Brain pericyte (primary cell): ENCODE measurements at places on chromosomes 5 and 9.
A peak's percentile ranks its signal among the peaks of the same experiment; 100 is the strongest.

- DNase-seq: no peak
Observed at GRCh38 chr9:121485623-121486022, 14.0 kb downstream of the GGTA1 start.

GRCh38 chr5:96177303-96177869 lies 215.7 kb upstream of the ELL2 start:
- DNase-seq: no peak

DNA sequence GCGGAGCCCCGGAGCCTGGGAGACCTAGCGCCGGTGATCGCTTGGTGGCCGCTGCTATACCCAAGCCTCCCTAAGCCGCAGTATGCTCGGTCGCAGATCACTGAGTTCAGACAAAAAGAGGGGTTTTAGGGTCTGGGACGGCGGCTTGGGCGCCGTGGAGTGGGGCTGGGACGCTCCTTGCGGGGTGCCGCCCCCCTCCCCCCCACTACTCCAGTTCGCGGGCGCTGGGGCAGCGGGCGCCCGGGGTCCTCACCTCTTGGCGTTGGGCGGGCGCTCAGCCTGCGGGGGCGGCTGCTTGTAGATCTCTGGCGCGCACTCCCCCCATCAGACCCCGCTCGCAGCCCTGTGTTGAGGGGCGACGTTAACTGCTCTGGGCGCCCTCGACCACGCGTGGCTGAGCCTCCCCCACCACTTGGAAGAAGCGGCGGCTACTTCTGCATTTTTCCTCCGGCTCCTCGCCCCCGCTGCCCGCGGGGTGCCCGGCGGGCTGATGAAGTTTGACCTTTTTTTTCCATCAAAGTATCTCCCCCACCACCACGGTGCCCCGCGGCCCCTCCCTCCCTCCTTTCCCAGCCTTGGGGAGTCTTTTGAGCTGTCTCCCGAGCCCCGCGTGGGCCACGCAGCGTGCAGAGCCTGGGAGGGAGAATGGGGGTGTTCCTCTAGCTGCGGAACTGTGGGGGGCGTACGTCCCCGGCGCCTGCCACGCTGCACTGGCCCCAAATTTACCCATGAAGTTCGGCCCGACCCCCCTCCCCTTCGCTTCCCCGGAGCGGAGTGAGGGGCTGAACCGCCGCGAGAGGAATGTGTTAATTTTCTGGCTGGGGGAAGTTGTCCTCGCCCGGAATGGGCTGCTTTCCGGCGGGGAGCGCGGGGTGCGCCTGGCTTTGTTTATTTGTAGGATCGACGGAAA lies 1.2 kb downstream of the CXXC5 start:
- no peak for DNase-seq

DNA sequence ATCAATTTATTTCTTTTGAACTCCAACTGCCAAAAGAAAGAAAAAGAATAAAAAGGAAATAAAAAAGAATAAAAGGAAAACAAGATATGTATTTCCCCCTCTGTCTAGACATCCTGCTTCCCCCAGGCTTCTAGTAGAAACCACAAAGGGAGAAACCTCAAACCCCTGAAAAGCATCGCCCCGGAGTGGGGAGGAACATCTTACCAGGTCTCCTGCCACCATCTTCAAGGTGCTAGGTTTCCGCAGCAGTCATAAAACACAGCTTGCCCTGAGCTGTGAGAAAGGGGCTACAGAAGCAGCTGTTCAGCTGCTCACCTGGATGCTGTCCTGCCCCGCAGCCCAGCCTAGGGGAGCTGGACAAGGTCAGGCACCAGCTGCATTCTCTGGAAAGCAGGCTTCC lies 487.7 kb downstream of the GADD45G start:
- DNase-seq: no peak

DNA sequence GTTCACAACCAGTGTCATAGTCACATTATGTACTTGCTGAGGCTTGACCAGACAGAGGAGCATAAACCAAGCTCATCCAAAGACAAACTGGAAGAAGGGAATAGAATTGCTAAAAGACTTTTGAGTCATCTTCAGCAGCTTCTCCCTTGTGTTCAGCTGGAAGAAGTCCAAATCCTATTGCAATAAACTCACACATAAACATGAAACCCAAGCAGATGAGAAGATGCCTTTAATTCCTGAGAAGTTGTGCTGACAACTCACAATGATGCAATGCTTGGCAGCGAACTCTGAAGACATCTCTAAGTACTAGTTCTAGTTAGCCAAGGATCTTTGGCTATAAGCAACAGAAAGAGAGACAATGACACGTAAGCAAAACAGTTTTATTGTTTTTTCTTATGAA lies 642.1 kb downstream of the KCTD16 start:
- DNase-seq: no peak

GRCh38 chr9:15480028-15480427 lies 30.7 kb downstream of the PSIP1 start:
- DNase-seq: no peak

DNA sequence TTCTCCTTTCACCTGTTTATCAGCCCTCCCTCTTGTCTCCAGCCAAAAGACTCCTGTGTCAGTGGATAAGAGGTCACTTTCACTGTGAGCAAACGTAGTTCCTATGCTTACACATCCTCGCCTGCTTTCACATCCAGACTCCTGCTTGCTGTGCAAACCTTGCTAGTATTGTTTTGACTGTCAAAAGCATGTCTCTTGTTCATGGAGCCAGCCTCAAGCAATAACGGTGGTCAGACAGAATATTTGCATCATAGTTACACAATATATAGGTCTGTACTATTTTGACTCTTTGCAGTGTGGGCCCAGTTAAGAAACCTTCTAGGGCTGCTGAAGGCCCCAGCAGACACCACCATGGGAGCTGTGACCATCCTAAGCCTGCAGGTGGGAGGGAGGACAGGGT lies 420.0 kb downstream of the SEMA5A start:
- DNase-seq: no peak

GRCh38 chr5:88322785-88323184 lies 54.1 kb upstream of the TMEM161B start:
- peak; percentile 5 for DNase-seq

DNA sequence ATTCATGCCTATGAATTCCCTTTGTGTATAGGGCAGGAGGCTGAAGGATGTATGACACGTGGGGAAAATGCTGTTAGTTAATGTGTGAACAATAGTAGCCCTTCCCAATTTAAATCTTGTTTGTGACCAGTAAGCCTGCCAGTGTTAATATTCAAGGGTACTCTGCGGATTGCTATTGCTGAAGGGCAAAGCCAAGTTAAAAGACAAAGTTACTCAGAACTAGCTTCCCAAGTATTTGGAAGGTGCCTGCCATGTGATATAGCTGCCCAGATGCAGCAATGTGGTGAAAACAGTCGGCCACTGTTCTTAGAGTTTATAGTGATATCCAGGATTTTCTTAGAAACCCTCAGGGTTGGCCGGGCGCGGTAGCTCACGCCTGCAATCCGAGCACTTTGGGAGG lies 34.6 kb downstream of the MARVELD2 start:
- no peak for DNase-seq

DNA sequence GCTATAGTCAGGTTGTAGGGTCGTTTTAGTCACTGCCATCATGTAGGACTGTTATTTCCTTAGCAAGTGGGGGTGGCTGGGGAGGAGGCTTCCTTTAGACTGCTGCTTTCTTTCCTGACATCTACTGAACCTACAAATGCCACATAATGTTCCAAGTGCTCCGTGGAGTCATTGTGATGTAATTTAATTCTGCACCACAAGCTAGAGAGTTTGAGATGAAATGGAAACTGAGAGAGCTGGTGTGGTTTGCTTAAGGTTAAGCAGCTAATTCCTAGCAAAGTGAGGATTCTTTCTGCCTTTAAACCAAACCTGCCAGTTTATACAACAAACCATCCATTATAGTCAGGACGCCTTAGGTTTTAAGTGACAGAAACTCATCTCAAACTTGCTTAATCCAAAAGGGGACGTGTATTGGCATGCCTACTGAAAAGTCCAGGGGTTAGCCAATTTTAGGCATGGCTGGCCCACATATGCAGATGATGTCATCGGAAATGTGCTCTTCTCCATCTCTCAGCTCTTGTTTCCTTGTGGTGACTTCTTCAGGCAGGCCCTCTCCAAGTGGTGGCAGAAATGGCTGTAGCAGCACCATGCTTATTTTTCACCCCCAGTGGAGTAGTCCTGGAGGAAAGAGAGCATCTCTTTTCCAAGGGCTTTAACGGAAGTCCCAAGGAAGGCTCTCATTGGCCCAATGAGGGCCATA lies 30.5 kb downstream of the ZNF618 start:
- DNase-seq: no peak
